ENCODE measurements at places on chromosomes 16 and 17.
A peak's percentile ranks its signal among the peaks of the same experiment; 100 is the strongest.

- peak; percentile 35 for DNase-seq
Observed at GRCh38 chr16:3954411-3954921, 74.0 kb upstream of the CREBBP start.

DNA sequence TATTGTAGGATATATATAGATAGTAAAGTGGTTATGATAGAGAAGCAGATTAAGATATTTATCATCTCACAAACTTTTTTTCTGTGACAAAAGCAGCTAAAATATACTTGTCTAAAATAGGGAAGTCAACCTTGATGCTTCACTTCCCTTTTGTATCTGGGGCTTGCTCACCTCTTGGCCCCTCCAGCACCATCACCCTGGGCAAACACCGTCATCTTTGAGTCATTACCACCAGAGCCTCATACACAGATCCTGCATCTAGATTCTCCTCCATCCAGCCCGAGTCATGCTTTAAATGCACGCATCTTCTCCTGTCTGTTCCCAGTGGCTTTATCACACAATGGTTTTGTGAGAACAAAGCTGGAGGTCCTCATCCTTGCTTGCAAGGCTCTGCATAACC, 1062.7 kb upstream of the EEF2KMT start:
- DNase-seq: peak; percentile 4

- DNase-seq: no peak
Observed at GRCh38 chr17:60065136-60065535, 13.6 kb downstream of the HEATR6 start.

DNA sequence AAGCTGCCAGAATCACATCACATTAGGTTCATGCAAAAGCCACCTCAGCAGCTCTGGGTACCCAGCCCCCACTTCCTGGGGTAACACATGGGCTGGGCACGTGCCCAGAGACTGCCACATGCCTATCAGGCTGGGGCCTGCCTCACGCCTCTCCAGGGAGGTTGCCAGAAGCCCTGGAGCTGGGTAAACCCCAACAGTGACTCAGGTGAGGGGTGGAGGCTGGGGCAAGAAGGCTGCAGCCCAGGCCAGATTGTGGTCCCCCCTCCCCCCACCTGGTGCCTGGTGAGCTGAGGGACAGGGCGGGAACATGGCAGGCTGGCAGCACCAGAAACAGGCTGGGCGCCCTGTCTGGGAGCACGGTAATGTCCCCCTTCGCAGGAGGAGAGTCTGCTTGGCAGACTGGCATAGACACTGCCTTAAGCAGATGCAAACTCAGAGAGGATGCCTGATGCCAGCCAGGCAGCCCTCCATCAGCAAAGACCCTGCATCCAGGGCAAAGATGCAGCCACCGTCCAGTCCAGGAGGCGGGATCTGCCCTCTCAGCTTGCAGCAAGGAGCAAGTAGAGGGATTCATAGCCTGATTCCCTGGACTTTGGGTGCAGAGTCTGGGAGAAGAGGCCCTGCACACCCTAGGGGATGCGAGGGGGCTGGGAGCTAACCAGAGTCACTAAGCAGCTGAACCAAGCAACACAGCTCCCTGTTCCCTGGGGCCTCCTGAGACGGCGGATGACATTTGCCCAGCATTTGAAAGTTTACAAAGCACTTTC, 28.8 kb downstream of the NGFR start:
- DNase-seq: no peak

- DNase-seq: peak; percentile 72
Observed at GRCh38 chr16:80806927-80807340, 2.5 kb upstream of the CDYL2 start.

GRCh38 chr17:46143827-46144236, 49.4 kb downstream of the KANSL1 start:
- no peak for DNase-seq

DNA sequence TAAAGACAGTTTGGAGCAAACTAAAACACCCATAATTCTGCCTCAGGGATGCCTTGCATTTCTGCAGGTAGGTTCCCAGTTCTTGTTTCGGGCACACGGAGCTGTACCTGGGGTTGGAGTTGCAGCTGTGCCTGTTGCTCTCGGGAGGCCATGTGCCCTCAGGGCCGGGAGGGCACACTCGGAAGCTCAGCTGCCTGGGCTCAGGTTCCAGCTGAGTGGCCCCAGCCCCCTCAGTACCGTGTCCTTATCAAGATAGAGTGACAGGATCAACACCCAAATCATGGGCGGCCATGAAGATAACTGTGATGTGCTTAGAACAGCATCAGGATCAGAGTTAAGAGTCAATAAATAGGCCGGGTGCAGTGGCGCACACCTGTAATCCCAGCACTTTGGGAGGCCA, 107.9 kb downstream of the SNX29 start:
- DNase-seq: no peak

GRCh38 chr16:68234188-68235107, 1.5 kb downstream of the ESRP2 start:
- DNase-seq: no peak

DNA sequence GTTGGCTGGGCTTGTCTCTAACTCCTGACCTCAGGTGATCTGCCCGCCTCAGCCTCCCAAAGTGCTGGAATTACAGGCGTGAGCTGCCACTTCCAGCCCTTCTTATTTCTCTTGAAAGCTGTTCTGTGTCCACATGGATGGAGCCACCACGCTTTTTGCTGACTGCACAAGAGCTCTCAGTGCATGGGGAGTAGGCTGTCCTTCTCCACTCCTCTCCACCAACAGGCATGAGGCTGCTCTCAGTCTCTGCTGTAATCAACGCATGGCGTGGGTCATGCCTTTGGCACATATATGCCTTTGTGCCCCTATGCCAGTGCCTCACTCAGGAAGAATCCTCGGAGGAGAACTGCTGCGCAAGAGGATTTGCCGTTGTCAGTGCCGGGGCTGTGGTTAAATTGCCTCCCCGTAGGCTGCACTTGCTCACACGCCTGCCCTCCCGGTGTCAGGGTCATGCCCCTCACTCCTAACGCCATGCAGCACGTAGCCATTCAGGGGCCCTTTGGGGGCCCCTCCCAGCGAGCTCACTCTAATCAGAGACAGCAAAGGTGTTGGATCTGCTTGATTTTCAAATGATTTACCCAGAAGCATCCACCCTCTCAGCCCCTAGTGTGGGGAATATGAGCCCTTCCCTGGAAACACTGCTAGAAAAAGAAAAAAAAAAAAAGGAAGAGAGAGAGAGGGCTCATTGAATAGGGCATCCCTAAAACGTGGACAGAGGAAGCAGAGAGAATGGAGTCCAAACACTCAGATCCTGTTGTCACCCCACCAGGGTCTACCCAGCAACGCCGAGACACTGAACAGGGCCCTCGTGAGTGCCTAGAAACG, 47.5 kb upstream of the ZCCHC14 start:
- DNase-seq: no peak

DNA sequence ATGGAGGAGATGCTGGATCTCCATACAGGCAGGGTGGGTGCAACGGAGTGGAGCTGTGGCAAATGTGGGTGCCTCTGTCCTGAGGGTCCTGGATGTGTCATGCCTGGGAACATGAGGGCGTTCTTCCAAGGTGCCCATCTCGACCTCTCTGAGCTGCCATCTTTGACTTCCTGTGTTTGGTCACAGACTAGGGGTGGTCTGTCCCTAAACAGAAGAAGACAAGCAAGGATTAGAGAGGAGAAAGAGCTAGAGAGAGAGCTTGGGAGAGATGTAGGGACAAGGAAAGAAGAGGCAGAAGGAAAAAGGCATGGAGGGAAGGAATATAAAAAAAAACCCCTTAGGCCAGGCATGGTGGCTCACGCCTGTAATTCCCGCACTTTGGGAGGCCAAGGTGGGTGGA, 3.3 kb upstream of the ZG16 start:
- no peak for DNase-seq

- no peak for DNase-seq
Observed at GRCh38 chr16:70644763-70645597, 1.4 kb upstream of the IL34 start.

- DNase-seq: no peak
Observed at GRCh38 chr16:4603624-4604170, 11.0 kb downstream of the UBALD1 start.

DNA sequence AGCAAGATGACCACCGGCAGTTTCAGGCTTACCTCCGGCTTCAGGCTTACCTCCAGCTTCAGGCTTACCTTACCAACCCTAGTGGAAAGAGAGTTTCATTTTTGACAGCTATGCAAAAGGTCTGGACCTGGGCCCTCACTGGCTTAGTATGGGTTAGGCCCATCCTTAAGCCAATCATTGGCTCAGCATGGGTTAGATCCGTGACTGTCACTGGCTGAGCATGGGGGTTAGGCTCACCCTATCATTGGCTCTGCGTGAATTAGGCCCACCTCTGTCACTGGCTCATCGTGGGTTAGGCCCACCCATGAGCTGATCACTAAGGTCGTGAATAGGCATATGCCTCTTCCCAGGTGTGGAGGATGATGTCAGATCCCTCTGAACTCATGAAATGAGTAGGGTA, 8.1 kb downstream of the NDE1 start:
- DNase-seq: no peak

- DNase-seq: no peak
Observed at GRCh38 chr16:67517661-67518423, 10.8 kb upstream of the RIPOR1 start.

DNA sequence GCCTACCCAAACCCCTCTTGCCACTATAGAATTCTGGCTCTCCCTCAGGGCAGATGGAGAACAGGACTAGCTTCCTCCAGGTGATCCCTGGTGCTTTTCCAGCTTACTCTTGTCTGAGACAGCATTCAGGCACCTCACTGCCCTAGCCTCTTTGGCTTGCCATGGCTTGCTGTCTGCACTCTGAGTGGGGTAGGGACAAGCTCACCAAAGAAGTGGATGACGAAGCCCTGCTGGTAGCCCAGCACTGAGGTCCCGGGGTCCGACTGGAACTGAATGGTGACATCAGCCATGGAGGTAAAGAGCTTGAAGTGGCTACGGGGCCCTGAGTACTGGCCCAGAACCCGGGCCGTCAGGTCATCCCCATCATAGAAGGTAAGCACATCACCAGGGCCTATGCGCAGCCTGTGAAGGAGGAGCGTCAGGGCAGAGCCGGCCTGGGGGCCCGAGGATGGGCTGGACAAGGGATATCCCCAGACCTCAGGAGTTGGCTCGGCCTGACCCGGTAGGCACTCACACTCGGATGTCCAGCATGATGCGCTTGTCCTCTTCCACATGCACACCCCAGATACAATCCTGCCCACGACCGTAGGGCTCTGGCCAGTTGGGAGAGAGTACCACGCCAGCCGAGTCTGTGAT, 7.6 kb upstream of the PHF12 start:
- no peak for DNase-seq

GRCh38 chr16:27515874-27516353, 33.8 kb downstream of the GTF3C1 start:
- DNase-seq: no peak

DNA sequence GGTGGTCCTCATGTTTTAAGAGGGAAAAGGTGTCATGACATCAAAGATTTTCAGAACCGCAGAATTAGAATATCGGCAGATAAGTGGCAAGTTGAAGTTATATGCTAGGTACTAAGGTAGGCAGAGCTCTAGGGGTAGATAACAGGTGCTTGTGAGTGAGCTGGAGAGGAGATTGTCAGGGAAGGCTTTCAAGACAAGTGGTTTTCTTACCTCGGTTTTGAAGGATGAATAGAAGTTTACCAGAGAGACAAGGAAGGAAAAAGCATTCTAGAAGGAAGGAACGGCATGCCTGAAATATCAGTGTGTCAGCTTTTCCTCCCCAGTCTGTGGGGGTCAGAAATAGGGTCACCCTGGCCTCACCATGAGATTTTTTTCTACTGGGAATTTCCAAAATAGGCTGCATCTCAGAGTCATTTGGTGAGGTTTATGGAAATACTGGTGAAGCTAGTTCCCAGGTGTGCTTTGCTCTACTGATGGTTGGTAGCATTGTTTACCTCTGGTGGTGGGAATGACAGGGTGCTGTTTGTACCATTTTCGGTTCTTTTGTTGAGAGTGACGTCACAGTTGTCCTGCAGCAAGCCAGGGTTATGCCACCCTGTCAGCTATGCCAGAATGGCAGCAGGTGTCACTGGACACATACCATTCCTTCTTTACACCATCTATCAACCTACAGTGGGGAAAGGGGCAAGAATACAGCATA, 112.5 kb downstream of the MSI2 start:
- no peak for DNase-seq

- DNase-seq: no peak
Observed at GRCh38 chr16:81136390-81137335, 40.5 kb upstream of the GCSH start.

DNA sequence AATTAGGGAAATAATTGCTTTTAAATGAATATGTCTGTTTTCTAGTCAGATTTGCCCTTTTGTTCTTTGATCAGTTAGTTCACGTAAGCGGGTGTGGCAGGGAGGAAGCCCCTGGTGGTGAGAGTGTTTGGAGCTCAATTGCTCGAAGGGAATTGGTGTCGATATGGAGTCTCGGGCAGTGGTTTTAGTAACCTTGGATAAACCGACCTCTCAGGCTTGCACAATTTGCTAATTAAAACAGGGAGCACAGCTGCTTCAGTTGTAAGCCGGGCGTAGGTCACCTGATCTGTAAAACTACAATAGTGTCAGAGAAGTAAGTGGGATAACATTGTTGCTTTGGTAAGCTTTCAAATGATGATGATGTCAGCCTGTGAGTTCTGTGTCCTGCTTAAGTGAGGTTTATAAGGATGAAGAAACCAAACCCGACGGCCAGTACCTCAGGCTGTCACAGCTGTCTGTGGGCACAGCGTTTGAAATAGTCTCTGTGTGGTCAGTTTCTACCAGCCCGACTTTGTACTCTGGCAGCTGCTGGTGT, 2.9 kb downstream of the ZNF750 start:
- no peak for DNase-seq

GRCh38 chr17:72531729-72532128, 410.9 kb downstream of the SOX9 start:
- DNase-seq: no peak

GRCh38 chr16:81500833-81501521, 56.4 kb downstream of the CMIP start:
- peak; percentile 20 for DNase-seq

DNA sequence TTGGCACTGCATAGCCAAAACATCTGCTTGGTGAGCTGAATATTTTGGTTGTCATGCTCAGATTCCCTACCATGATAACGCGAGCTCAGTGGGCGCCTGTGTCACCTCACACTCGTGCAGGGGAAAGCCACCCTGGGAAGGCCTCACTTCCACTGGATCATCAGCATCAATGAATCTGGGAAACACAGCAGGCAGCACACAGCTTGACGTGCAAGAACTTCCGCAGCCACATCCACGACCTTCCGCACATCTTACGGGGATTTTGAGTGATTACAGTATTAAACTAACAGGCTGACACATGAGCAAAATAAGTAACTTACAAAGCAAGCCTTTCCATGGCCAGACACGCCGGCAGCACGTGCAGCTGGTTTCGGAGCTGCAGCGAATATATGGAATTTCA, 54.7 kb upstream of the FOXF1 start:
- peak; percentile 48 for DNase-seq

- DNase-seq: no peak
Observed at GRCh38 chr17:82351254-82351712, 7.8 kb upstream of the TEX19 start.

DNA sequence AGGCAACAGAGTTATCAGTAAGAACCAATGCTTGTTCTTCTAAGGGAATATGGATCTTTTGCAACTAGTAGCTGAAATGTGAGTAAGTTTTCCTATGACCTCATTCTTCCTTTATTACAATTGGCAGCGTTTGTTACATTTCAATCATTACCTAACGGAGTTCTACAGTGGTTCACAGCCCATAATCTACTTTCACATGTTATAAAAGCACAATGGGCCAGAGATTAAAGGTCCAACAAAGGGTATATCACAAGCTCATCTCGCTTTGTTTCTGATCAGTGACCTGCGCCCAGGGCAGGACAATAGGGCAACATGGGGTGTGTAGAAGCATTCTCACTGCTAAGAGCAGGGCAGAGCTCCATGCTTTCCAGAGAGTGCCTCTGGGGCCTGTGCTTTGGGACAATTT, 279.9 kb upstream of the DYNLRB2 start:
- DNase-seq: no peak

- DNase-seq: no peak
Observed at GRCh38 chr17:81999587-81999975, 22.2 kb downstream of the ASPSCR1 start.

Data from fibroblast of skin of abdomen (primary cell).